ENCODE measurements at places on chromosomes 13 and 19.

DNA sequence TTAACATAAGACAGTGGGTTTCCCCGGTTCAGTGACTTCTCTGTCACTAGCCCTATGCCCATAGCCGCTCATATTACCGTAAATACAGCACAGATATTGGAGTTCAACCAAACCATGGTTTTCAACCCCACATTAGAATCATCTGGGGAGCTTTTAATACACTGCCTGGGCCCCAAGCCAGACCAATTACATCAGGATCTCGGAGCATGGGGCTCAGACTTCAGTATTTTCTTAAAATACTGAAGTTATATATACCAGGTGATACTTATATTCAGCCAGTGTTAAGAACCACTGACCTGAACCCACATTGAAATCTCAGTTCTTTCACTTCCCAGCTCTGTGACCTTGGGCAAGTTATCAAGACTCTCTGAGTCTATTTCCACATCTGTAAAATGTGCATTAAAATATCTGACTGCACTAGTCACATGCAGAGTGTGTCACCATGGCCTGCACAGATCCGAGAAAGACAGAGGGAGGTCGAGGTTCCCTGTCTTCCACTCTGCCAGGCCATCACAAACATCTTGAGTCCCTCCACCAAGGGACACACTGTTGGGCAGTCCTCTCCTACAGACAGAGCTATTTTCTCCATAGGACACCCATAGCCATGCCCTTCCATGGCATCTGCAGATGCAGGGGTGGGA is 32.2 kb upstream of the IPO5 start:
- no peak for DNase-seq

GRCh38 chr19:2282062-2282861 is at the start of gene PEAK3:
PEAK3 (minus strand) TSS chr19:2282175; CDS start chr19:2280931, 1,244 bp downstream.
- DNase-seq, result no peak

- DNase-seq, result peak; percentile 25
Measured at GRCh38 chr13:29844441-29844840, 6.0 kb downstream of the UBL3 start.

GRCh38 chr13:43411741-43412140 is 375.0 kb downstream of the ENOX1 start:
- DNase-seq, result no peak

GRCh38 chr19:13902993-13903555 is 2.8 kb downstream of the BRME1 start:
- no peak for DNase-seq

DNA sequence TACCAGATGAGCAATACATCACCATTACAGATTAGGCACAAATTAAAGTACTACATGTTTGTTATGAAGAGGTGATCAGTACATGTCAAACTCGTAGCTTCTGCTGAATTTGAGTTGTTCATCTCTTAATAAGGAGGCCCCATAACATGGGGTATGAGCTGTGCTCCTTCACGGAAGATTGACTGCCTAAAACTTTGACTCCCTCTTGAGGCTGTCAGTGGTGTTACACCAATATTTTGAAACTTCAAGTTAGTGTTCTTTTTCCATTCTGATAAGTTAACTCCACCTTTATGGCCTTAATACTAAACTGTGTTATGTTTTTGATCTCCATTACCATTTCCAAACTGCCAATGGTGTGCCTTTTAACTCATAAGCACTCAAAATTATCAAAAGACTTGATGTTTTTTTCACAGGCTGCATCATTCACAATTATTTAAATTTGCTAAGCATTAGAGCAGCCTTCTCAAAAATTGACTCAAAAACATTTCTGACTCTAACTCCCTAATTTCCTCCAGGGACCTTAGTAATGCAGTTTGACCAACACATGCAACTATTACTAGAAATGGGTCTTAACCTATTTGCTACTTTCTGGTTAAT is 1591.5 kb downstream of the PCDH9 start:
- DNase-seq, result peak; percentile 45

GRCh38 chr13:106587787-106588186 is 19.9 kb upstream of the ARGLU1 start:
- DNase-seq, result no peak

GRCh38 chr19:28578208-28578607 is 634.7 kb downstream of the UQCRFS1 start:
- no peak for DNase-seq

DNA sequence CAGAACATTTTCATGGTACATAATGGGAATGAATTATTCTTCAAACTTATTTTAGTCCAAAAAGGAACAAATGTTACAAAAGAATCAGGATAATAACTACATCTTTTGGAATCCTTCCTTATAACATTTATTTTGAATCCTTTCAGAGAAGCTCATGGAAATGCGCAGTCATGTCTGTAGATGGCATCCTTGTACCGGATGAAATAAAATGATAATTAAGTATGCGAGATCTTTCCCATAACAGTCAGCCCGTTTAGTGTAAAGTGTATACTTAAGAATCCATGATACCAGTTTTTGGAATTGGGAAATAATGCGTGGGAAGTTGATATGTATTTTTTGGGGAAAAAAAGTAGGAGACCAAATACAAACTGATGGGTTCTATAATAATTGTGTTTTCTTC is 418.8 kb downstream of the GPC5 start:
- peak; percentile 21 for DNase-seq

GRCh38 chr19:47020132-47020805 is 632 bp downstream of the NPAS1 start:
- DNase-seq, result no peak

DNA sequence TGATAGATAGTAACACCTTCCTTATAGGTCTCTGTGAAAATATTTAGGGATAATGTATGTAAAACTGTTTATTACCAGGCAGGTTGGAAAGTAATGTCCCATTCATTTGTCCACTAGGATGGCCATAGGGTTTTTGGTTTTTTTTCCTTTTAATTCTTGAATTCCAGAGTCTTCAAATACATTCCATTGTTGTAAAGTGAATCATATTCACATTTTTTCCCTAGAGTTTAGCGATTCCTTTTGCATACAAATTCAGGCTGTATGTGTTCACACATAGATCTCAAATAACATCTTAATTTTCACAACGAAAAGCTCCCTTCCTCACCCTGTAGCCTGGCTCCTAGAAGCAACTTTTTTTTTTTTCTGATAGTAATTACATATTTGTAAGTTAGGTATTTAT is 1.8 kb upstream of the ZNF557 start:
- DNase-seq, result no peak

DNA sequence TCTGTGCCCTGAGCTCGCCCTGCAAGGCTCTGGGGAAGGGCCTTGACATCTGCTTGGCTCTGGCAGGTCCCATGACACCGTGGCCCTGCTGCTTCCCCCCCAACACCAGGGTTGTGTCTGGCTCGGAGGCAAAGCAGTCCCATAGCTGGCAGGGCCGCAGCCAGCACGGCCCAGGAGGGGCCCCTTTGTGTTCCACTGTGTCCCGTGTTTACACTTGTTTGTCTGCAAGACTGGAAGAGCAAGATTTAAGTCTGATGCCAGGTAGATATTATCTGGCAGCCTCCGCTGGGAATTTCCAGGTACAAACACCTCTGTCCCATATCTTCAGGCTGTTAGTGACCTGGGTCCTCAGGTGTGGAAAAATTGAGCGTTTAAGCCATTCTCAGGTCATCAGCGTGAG is 44.3 kb downstream of the MCF2L start:
- no peak for DNase-seq

- DNase-seq, result no peak
Measured at GRCh38 chr13:91249861-91250260, 97.6 kb upstream of the MIR17HG start.

GRCh38 chr13:95184317-95184716 is 116.9 kb downstream of the ABCC4 start:
- DNase-seq, result no peak

DNA sequence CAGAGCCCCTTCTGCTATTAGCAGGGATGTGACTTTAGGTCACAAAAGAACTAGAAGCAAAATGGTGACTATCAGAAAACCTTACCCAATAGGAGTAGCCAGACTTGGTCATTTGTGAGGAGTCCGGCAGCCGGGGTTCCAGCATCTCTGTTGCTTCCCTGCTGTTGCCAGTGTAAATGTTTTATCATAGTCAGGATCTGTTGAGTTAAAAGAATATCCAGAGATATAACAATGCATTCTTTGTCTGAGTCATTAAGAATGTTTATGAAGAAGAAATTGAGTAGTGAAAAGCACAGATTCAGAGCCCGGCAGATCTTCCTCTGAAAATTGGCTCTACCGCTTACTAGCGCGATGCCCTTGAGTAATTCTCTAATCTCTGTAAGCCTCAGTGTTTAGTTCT is 84.2 kb downstream of the COL4A2 start:
- no peak for DNase-seq

DNA sequence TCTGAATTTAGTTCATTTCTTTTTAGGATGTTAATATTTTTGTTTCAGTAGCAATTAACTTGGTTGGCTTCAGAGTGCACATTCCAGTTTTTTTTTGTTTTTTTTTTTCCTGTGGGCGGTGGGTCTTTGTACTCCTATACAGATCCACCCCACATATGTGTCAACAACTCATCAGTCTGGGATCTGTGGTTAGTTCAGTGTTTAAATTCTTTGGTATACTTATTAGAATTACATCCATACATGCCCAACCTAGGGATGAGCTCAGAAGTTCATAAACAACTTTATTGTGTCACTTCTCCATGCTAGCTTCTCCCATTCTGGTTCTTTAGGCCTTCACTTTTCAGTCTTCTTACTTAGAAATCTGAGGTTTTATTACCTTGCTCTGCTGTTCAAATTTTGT is 50.9 kb downstream of the PCCA start:
- no peak for DNase-seq

DNA sequence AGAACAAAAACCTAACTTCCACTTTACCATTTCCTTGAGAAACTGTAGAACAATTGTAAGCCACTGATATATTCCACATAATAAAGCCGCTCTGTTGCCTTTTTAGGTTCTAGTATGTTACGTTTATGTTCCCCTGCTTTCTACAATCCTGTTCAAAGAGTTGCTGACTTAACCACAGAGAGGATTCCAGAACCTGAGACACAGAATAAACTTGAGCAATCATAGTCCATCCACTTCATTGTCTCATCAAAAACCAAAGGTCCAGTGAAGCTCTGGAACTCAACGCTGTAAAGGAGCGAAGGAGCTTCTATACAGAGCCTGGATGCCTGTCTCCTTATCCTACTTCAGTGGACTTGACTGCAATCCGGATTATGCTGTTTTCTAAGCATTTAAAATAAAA is 4.6 kb downstream of the STARD13 start:
- DNase-seq, result no peak

DNA sequence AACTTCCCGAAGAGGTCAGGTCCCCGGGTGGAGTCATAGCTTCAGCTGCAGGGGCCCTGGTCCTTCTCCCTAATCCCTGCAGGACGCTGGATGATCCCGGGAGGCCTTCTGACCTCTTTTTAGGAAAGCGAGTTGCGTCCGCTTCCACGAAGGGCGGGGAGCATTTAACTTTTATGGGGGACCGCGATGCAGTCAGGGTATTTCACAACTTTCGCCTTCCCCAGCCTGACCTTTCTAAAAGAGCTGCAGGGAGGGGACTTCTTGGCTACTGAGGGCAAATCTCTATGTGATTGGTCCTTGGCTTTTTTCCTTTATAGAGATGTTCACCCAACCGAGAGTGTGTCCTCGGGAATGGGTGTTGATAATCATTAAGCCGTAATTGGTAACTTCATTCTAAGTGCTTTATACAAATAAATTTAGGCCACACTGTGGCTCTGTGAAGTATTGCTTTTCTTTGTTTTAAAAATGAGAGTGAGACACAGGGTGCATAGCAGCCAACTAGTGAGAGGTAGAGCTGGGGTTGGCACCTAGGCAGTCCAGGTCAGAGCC is 778 bp downstream of the ZNF230 start:
- DNase-seq, result peak; percentile 19

Measured in ACHN (cell line).